ENCODE measurements at places on chromosomes 7 and 10.
A peak's percentile ranks its signal among the peaks of the same experiment; 100 is the strongest.

DNA sequence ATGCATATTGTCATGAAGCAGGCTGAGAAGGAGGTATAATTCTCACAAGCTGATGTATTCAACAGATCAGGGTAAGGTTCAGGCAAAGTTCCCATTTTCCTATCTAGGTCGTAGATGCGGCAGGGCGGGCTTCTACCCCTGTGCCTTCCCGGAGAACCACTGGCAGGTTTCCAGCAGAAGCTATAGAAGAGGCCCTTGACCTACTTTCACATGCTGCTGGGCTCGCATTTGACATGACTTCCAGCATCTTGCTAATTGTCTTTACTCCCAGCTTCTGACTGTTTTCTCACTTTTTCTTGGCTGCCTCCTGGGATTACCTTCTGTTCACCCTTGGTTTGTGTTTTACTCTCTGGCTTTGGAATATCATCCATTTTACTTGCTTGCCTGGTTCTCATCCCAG, 32.6 kb upstream of the ORC5 start:
- no peaks in the 10 kb centered on the region for H3K27me3 ChIP-seq
- no peaks in the 10 kb centered on the region for H3K36me3 ChIP-seq
- no peak overlapping the region for H3K4me3 ChIP-seq
- H3K27ac ChIP-seq, result no peak overlapping the region
- DNase-seq, result no peak
- H3K4me1 ChIP-seq, result no peaks in the 10 kb centered on the region

GRCh38 chr7:24214670-24215069, 69.3 kb upstream of the NPY start:
- no peak overlapping the region for H3K4me3 ChIP-seq
- H3K36me3 ChIP-seq, result no peaks in the 10 kb centered on the region
- no peak overlapping the region for H3K27ac ChIP-seq
- no peak for DNase-seq
- H3K4me1 ChIP-seq, result no peaks in the 10 kb centered on the region

DNA sequence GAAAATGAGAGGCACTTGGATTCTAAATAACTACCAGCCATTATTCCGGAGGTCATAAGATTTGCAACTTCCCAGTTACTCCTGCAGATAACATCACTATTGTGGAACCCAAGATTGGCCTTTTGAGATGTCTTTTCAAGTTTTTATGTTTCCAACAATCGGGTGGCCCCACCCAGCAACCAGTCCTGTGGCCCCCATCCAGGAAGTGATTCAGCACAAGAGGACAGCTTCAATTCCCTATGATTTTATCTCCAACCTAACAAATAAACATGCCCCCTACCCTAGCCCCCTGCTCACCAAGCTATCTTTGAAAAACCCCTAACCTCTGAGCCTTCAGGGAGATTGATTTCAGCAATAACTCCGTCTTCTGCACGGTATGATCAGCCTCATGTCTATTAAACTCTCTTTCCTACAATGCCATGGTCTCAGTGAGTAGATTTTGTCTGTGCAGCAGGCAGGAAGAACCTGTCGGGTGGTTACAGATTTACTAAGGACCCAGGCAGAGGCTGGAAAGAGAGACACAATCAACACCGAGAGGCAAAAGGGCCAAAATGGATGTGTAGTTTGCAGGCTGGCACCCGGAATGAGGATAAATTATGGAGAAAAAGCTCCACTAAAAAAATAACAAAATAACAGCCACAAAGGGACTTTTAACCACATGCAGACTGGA, 83.9 kb upstream of the UNC5B start:
- no peak overlapping the region for H3K27ac ChIP-seq
- no peak overlapping the region for H3K4me3 ChIP-seq
- no peaks in the 10 kb centered on the region for H3K36me3 ChIP-seq
- H3K27me3 ChIP-seq, result no peaks in the 10 kb centered on the region

GRCh38 chr10:61752111-61753011, 89.6 kb downstream of the CABCOCO1 start:
- H3K4me3 ChIP-seq, result no peak overlapping the region
- H3K4me1 ChIP-seq, result peaks cover 19% of the 10 kb centered on the region
- H3K27ac ChIP-seq, result no peak overlapping the region
- H3K36me3 ChIP-seq, result no peaks in the 10 kb centered on the region
- H3K27me3 ChIP-seq, result no peaks in the 10 kb centered on the region
- no peak for DNase-seq

DNA sequence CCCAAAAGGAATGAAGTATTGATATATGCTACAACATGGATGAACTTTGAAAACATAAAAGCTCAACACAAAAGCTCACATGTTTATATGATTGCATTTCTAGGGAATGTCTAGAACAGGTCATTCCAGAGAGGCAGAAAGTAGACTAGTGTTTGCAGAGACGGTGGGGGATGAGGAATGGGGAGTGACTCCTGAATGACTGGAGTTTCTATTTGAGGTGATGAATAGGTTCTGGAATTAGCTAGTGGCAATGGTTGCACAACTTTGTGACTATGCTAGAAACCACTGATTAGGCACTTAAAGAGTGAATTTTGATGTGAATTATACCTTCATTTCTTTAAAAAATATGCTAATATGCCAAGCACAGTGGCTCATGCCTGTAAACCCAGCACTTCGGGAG, 6.9 kb downstream of the KPNA7 start:
- no peak overlapping the region for H3K4me3 ChIP-seq
- no peak for DNase-seq
- H3K27me3 ChIP-seq, result no peaks in the 10 kb centered on the region
- no peaks in the 10 kb centered on the region for H3K4me1 ChIP-seq
- H3K27ac ChIP-seq, result no peak overlapping the region

DNA sequence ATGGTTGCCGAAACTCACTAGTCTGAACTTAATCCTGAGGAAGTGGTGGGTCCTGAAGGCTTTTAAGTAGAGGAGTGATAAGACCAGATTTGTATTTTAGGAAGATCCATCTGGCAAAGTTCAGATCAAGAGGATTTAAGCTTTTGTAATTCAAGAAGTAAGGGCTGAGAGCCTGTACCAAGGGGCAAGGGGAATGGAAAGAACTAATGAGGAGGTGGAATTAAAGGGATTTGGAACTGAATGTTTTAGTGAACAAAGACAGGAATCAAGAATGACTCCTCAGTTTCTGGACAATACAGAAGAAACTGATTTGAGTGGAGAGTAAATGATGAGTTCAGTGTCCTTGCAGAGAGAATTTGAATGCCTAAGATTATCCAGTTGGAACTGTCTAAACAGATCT, 249.0 kb downstream of the C7orf25 start:
- no peak overlapping the region for H3K4me3 ChIP-seq
- H3K27ac ChIP-seq, result no peak overlapping the region
- no peak for DNase-seq
- H3K27me3 ChIP-seq, result no peaks in the 10 kb centered on the region

DNA sequence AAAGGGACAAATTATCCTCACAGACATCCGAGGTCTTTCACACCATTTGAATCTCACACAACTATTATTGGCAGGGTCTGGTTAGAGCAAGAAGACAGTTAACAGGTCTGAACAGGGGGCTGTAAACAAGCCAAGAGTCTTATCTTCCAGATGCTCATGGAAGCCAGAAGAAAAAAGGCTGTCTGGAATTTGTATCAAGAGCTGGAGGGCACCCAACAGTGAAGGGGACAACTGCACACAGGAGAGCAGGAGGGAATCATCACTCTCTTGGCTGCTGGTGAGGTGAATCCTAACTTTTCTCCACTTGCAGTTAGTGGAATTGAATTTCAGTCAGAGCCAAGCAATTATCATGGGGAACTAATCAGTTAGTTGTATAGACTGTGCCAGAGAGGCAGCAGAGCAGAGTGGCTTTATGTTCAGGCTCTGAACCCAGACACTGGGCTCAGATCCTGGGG, 880.2 kb upstream of the AUTS2 start:
- no peaks in the 10 kb centered on the region for H3K4me1 ChIP-seq

DNA sequence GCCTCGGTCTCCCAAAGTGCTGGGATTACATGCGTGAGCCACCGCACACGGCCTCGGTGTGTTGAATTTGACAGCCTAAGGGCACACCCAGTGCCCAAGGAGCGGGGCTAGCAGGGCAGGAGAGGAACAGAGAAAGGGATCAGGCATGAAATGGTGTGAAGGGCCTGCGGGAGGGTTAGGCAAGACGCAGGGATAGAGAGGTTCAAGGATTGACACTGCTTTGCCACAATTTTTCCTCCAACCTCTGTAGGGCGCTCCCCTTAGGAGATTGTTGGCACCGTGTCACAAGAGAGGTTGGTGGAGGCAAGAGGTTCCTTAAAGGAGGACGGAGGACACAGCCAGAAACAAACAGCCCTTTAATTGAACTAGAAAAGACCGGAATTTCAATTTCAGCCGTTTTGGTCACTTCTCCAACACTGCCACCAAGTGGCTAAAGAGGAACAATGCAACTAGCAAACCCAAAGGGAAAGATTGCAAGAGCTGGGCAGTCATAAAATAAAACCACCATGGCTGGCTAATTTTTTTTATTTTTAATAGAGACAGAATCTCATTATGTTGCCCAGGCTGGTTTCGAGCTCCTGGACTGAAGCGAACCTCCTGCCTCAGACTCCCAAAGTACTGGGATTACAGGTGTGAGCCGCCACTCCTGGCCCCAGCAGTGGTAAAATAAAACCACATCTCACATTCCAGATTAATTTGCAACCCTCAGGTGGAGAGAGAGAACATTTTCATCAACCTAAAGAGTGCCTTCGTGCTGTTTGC, 6.9 kb upstream of the CREB3L2 start:
- H3K4me1 ChIP-seq, result no peaks in the 10 kb centered on the region
- no peaks in the 10 kb centered on the region for H3K27me3 ChIP-seq
- DNase-seq, result peak; percentile 56
- H3K4me3 ChIP-seq, result no peak overlapping the region
- H3K36me3 ChIP-seq, result no peaks in the 10 kb centered on the region

- peak overlapping the region; percentile 91 for H3K27ac ChIP-seq
- H3K27me3 ChIP-seq, result no peaks in the 10 kb centered on the region
- no peak for DNase-seq
- H3K4me3 ChIP-seq, result no peak overlapping the region
- H3K36me3 ChIP-seq, result no peaks in the 10 kb centered on the region
These were observed 2.5 kb downstream of the TNS3 start for GRCh38 chr7:47579458-47579857.

GRCh38 chr7:28813243-28813962, 144.7 kb downstream of the TRIL start:
- H3K27ac ChIP-seq, result no peak overlapping the region
- no peaks in the 10 kb centered on the region for H3K27me3 ChIP-seq
- no peak overlapping the region for H3K4me3 ChIP-seq
- no peak for DNase-seq
- H3K4me1 ChIP-seq, result no peaks in the 10 kb centered on the region
- no peaks in the 10 kb centered on the region for H3K36me3 ChIP-seq

DNA sequence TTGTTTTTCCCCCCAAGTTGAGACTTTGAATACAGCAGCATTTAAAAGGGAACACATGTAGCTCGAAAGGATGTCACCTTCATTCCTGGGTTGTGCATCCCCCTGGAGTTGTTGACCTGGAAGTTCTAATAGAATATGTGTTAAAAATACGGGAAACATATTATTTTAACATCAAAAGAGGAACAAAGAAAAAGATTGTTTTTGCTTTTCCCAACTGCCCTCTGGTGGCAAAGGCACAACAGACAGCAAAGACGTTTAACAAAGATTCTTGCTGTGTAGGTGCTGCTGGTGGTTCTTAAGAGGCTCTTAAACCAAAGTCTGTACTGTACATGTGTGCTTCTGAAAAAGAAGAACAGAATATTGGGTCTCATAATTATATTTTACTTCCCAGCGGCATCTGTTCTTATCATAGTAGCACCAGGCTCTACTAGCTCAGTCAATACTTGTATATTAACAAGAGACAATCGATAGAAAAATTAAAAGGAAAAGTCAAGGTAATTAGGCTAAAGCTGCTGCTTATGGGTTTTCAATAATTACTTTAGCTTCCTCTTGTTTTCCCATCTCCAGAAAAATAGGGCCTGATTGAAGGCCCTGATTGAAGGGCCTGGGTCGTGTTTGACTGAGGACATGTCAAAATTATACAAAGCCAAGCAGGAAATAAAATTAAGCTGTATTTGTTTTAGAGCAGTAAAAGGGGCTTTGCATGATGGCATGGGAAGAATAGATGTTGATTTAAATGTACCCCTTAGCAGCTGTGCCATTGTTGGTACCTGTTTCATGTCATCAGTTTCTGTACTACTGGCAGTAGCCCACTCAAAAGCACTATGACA, 384.2 kb upstream of the LRGUK start:
- H3K4me3 ChIP-seq, result no peak overlapping the region
- no peaks in the 10 kb centered on the region for H3K27me3 ChIP-seq
- no peak for DNase-seq
- H3K4me1 ChIP-seq, result no peaks in the 10 kb centered on the region

DNA sequence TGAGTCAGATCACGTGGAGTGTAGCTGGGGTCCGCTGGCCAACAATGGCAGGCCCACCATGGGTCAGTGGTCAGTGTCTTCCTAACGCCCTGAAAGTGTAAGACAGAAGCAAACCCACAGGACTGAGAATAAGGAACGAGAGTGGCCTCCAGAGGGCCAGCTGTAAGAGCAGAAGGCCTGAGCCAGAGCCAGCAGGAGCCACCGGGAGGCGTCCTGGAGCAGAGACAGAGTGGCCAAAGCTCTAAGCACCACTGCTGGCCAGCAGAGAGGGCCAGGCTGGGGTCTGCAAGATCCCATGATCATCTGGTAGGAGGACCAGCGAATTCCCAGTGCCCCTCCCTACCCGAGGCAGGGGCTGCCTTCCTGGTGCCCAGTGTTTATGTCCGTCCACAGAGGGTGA, 9.2 kb downstream of the CCDC201 start:
- no peaks in the 10 kb centered on the region for H3K4me1 ChIP-seq
- no peaks in the 10 kb centered on the region for H3K36me3 ChIP-seq
- no peak overlapping the region for H3K4me3 ChIP-seq
- peaks cover 8% of the 10 kb centered on the region for H3K27me3 ChIP-seq

DNA sequence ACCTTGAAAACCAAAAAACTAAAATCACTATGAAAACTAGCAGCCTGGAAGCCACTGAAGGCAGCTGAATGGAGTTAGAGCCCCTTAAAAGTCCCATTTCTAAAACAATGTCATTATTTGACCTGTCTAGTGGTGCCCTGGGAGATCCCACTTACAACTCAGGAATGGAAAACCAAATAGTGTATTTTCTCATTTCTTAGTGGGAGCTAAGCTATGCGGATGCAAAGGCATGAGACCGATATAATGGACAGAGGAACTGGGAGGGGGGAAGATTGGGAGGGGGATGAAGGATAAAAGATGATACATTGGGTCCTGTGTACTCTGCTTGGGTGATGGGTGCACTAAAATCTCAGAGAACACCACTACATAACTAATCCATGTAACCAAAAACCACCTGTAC, 9.8 kb upstream of the GIMAP2 start:
- no peaks in the 10 kb centered on the region for H3K4me1 ChIP-seq
- H3K27me3 ChIP-seq, result no peaks in the 10 kb centered on the region
- no peak for DNase-seq
- H3K27ac ChIP-seq, result peak overlapping the region; percentile 37
- no peaks in the 10 kb centered on the region for H3K36me3 ChIP-seq
- H3K4me3 ChIP-seq, result no peak overlapping the region

GRCh38 chr7:135215698-135216097, 4.4 kb upstream of the WDR91 start:
- H3K27me3 ChIP-seq, result no peaks in the 10 kb centered on the region
- H3K27ac ChIP-seq, result no peak overlapping the region
